ENCODE measurements at places on chromosomes 2 and 18.

DNA sequence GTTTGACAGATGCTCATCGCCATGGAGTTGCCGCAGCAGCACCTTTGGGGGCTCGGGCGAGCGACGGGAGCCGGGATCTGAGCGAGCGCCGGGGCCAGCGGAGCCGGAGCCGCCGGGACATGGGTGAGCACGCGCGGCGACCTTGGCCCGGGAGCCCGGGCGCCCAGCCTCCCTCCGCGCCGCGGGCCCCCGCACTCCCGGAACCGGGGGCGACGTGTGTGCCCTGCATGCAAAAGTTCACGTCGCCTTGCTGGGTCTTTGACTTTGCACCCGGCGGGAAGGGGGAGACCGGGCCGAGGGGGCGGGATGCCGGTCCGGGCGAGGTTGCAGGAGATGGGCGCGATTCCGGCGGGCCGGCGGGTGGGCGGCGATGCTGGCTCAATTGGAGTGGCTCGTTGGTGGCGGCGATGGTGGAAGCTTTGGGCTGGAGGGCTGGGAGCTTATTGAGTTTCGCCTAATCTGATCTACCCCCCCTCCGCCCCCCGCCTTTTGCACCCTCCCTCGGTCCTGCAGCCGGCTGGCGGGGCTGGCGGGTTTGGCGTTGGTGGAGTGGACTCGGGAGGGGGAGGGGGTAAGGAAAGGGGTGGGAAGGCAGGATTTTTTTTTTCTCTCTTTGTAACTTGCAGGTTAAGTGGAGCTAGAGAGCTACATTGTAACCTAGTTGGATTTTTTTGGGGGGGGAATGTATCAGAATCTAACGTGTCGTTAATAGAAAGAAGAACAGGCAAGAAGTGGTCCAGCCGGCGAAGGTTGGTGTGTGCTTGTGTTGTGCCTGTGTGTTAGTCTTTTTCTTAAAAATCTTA lies at the start of gene SETBP1:
TSS of gene SETBP1 (plus strand) at position 616 of the 803 bp plus-strand sequence. CDS start 20,459 bp downstream, outside the sequence.
- peak; percentile 23 for DNase-seq

- DNase-seq: no peak
Observed at GRCh38 chr2:35822716-35823115, 532.9 kb upstream of the CRIM1 start.

DNA sequence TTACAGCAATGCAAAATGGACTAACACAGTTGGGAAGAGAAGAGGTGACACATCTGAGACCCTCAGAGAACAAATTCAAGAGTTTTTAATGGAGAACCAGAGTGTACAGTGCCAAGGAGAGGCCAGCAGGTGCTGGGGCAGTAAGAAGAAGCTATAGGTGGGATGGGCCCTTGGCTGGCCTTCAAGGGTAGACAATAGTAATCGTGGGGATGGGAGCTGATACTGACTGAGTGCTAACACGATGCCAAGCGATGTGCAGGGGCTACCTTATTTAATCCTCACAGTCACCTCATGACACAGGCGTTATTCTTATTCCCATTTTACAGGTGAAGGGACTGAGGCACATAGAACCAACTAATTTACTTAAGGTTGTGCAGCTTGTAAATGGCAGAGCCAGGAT lies 131.9 kb upstream of the ID2 start:
- no peak for DNase-seq

DNA sequence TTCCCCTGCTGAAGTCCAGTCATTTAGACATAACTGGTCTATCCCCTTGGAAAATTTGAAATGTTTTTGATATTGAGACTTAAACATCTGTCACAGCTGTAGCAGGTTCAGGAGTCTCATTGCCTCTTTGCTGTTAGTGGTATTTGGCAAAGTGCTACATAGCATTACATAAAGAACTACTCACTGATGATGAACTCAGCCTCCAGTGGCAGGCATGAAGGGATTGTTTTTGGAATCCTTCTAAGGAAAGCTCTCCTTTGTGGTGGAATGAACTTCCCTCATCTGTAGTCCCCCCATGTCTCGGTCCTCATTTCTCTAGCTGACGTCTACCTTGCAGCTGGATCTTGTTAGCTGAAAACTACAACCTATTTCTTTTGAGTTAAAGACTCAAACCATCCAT lies 111.6 kb downstream of the TACR1 start:
- DNase-seq: no peak

GRCh38 chr18:42675810-42676209 lies 439.7 kb downstream of the RIT2 start:
- DNase-seq: no peak

- DNase-seq: no peak
Observed at GRCh38 chr2:103159018-103159417, 397.2 kb downstream of the TMEM182 start.

- no peak for DNase-seq
Observed at GRCh38 chr18:10015288-10015701, 101.5 kb downstream of the VAPA start.

GRCh38 chr18:59200787-59201186 lies 19.2 kb upstream of the GRP start:
- no peak for DNase-seq

GRCh38 chr2:128689971-128690370 lies 371.3 kb upstream of the HS6ST1 start:
- DNase-seq: no peak

- DNase-seq: no peak
Observed at GRCh38 chr2:208097801-208098200, 26.5 kb downstream of the CRYGD start.

GRCh38 chr2:47528874-47529273 lies 125.9 kb downstream of the MSH2 start:
- DNase-seq: no peak

DNA sequence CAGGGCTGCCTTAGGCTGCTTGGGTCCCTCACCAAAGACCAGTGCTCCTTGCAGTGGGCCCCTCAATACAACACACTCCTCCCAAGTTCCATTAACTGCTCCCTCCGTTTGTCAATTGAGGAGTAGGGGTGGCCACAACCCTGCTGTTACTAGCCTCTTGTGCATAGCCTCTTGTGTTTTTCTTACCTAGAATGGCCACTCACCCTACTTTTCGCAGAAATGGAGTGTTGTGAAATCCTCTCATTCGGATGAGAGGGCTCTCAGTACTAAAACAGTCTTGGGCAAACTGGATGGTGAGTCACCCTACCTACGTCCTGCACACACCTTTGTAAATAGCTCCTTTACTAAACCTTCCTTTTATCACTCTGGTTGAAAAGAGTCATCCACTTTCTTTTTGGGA lies 253.9 kb downstream of the OSR1 start:
- no peak for DNase-seq

GRCh38 chr2:159119652-159120257 lies 151.3 kb downstream of the TANC1 start:
- DNase-seq: no peak

GRCh38 chr2:10005461-10006235 lies 37.7 kb upstream of the KLF11 start:
- DNase-seq: no peak

GRCh38 chr18:60120231-60120750 lies 220.5 kb downstream of the PMAIP1 start:
- no peak for DNase-seq

- DNase-seq: no peak
Observed at GRCh38 chr2:157334335-157334734, 8.7 kb upstream of the ERMN start.

DNA sequence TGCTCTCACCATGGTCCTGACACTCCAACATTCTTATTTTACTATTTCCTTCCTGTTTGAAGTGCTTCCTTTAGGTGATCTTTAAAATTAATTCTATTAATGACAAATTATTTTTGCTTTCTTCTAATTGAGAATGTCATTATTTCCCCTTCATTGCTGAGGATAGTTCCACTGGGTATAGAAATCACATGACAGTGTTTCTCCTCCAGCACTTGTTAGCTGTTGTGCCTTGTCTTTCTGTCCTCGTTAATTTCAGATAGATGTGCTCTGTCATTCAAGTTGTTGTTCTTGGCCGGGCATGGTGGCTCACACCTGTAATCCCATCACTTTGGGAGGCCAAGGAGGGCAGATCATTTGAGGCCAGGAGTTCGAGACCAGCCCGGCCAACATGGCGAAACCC lies 321.0 kb upstream of the RAB6C start:
- no peak for DNase-seq

- DNase-seq: no peak
Observed at GRCh38 chr2:9837451-9837850, 5.8 kb upstream of the TAF1B start.

- no peak for DNase-seq
Observed at GRCh38 chr18:65206551-65207260, 544.1 kb upstream of the CDH7 start.

GRCh38 chr2:70850925-70851324 lies 15.3 kb upstream of the CD207 start:
- no peak for DNase-seq

GRCh38 chr2:126766295-126766968 lies 110.5 kb downstream of the GYPC start:
- DNase-seq: no peak
